SK-N-DZ (cell line): ENCODE measurements at places on chromosomes 7 and 10.

DNA sequence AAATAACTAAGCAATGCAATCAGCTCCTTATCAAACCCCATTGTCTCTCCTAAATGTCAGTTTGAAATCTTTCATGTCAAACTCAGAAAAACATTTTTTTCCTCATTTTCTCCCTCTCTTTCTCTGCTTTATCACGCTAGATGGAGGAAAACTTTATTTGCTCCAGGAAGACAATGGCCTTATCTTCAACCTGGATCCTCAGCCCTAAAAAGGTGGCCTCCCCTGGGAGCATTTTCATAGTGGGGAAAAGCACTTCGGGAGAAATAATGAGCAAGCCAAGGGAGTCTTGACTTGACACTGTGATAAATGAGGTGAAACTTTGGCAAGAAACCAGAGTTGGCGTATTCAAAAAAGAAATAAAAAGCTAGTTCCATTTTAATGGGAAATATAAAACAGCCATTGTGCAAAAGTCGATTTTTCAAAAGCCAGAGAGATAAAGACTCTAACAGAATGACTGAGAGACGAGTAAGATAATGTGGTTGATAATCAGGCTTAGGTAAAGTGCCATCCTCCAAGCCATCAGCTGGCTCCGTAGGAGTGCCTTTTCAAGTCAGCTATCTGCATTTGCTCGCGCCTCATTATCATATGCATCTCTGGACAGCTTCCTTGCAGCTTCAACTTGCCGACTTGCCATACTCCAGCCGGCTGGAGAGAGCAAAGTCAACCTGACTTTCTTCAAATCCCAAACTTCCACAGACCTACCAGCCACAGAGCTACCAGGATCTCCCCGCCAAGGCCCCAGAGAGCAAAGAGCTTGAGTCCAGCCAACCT is 19.9 kb downstream of the HABP2 start:
- DNase-seq = no peak

DNA sequence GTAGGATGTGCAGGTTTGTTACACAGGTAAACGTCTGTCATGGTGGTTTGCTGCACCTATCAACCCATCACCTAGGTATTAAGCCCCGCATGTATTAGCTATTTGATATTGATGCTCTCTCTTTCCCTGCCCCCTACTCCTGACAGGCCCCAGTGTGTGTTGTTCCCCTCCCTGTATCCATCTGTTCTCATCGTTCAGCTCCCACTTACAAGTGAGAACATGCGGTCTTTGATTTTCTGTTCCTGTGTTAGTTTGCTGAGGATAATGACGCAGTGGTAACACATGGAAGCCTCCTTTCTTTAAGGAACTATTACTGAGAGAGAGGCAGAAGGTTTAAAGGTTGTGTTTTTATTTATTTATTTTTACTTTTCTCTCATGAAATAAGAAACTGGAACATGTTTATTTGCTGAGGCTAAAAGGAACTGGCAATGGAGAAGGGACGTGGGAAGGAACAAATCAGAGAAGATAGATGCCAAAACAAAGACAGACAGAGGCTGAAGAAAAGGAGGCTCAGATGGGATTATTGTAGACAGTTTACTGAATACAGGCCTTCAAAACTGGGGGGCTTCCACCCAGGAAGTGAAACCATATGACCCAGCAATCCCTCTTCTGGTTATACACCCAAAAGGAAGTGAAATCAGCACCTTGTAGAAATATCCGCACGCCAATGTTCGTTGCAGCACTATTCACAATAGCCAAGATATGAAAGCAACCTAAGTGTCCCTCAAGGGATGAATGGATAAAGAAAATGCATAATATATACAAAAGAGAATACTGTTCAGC is 556.3 kb downstream of the GRM8 start:
- no peak for DNase-seq

DNA sequence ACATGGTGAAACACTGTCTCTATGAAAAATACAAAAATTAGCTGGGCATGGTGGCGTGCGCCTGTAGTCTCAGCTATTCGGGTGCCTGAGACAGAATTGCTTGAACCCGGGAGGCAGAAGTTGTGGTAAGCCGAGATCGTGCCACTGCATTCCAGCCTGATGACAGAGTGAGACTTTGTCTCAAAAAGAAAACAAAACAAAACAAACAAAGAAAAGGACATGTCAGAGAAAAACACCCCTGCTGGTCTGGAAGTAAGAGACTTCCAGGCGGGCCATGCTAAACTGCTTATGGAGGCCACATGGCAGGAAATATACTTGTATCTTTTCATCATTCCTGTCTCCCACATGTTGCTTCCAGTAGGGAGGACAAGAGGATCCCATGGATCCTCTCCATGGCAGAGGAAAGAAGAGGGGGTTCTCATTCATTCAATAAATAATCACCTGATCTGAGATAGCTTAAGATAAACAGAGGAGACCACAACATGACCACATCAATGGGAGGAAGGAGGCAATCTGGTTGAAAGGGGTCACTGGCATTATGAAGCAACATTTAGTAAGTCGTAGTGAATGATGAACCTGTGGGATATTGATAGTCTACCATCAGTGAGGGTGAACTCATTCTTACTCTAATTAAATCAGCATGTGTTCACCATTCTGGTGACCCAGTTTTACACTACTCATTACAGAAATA is 60.5 kb upstream of the ZNF138 start:
- no peak for DNase-seq

GRCh38 chr7:46939558-46939957 is 642.4 kb downstream of the TNS3 start:
- no peak for DNase-seq

DNA sequence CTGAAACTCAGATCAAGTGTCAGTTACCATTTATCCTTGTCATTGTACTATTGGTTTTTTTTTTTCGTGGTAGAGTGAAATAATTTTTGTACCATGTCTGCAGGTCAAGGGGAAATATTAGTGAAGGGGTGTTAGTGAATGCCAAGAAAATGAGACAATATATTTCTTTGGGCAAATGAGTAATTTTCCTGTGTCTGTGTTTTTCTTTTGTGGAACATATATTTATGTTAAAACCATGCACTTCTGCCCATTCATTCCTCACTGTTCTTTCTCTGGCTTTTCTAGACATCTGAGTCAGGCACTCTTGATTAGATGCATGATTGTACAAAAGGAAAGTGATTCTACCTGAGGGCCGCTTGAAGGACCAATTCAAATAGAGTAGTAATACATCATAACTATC is 161.6 kb downstream of the BICC1 start:
- no peak for DNase-seq

DNA sequence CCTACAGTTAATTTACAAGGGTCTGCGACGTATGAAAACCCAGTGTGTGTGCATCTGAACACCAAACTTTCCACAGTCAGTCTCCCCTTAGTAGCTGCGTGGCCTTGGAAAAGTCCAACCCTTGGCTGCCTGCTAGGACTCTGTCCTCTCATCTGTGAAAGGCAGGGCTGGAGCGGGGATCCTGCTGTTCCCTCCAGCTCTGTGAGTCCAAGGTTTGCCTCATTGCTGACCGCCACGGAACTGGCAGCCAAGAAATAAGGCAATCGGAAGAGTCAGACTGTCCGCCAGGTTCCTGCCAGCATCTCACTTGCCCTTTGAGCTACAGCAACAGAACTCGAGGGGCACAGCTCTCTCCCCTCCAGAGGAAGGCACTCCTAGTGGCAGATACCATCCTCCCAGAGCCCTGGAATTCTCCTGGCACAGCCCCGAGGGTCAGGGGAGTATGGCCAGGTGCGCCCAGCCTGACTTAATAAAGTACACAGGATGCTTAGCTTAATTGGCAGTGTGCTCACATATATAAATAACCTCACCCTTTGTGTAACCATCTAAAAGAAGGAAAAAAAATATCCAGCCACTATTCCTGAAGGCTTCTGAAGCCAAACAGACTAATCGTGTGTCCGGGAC is 530.1 kb upstream of the FOXK1 start:
- no peak for DNase-seq

- no peak for DNase-seq
These were observed 100.1 kb downstream of the XPNPEP1 start for GRCh38 chr10:109823196-109823595.

DNA sequence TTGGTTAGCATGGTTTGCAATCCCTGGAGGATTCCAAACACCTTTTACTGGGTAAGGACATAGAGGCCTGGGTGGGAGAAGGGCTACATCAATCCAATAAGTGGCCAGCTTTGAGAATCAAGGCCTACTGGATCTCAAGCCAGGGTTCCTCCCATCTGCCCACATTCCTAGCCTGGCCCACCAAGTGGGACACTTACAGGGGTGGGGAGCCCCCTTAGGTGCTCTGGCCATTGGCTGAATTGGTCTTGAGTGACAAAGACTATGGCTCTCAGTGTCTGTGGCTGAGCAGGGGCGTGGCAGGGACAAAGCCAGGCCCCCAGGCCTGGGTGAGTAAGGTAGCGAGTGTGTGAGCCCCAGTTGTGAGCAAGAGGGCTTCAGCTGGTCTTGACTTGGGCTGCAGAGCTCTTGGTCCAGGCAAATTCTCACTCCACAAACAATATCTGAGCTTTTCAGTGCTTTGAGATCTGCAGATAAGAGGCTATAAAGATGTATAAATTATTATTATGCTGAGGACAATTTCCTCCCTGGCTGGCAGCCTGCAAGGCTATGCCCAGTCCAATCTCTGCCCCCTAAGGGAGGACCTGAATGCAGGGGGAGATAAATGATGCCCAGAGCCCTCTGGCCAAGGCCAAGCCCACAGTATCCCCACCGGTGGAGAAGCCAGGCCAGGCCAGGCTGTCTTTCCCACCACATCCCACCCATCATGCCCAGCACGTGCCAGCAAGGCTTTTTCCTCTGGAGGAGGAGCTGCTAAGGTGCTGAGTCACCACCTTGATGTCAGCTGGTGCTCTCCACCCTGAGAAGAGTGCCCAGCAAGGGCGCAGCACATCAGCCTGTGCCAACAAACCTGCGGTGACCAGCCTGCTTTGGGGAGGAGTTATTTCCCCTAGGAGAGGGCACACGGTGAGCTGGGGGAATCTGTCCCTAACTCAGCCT is 80.7 kb upstream of the DUSP5 start:
- DNase-seq = no peak

GRCh38 chr10:123187781-123188180 is 33.6 kb downstream of the BUB3 start:
- peak; percentile 55 for DNase-seq

GRCh38 chr10:125114761-125115391 is 45.5 kb downstream of the CTBP2 start:
- no peak for DNase-seq

DNA sequence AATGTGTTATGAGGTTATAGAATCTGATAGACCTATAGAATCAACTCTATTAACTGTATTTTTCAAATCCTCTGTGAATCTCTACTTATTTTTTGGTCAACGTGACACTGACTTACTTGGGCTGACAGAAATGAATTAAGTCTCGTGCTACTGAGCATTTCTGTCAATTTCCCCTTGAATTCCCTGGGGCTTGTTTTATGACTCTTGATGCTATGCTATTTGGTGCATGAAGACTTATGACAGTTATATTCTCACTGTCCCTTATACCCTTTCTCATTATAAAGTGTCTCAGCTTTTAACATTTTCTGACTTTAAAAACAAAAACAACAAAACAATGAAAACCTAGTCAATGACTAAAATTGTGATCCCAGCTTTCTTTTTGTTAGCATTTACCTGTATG is 68.5 kb upstream of the OPALIN start:
- DNase-seq = no peak

DNA sequence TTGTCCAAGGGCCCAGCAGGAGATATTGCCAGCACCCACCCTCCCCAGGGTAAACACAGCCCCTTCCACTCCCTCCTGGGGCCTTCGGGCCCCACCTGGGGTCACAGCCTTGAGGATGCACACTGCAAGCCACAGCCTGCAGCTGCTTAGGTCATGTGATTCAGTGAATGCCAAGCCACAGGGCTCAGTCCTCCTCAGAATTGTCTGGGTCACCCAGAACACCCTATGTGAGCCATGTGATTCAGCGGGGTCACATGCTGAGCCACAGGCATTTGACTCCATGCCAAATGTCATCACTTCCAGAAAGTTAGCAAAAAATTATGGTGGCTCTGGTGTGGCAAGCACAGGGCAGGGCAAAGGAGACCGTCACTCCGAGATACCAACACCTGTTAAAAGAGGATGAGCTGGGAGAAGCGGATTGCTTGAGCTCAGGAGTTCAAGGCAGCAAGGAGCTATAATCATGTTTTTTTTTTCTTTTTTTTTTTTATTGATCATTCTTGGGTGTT is 17.2 kb upstream of the PSAP start:
- DNase-seq = no peak

DNA sequence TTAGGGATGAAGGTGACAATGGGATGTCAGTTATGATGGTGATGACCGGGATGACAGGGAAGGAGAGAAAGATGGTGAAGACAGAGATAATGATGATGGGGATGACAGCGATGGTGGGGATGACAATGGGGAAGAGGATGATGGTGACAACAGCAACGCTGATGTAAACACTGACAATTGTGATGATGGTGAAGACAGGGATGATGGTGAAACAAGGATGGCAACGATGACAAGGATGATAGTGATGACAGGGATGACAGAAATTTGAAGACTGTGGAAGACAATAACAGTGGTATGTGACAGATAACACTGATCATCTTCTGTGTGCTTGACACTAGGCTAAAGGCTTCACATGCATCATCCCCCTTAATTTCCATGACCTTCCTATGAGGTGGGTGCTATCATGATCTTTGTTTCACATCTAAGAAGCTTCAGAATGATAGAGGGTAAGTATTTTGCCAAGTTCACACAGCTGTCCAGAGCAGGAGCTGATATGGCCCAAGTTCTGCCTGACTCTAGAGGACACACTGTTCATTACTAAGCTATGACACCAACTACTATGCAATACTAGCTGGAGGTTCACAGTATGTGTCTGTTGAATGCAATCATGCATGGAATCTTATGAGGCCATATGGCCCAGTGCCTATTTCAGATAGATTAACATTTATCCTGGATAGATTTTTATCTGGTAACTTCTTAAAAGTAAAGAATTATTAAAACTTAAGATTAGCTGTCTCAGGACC is 105.6 kb downstream of the RNLS start:
- DNase-seq = no peak

DNA sequence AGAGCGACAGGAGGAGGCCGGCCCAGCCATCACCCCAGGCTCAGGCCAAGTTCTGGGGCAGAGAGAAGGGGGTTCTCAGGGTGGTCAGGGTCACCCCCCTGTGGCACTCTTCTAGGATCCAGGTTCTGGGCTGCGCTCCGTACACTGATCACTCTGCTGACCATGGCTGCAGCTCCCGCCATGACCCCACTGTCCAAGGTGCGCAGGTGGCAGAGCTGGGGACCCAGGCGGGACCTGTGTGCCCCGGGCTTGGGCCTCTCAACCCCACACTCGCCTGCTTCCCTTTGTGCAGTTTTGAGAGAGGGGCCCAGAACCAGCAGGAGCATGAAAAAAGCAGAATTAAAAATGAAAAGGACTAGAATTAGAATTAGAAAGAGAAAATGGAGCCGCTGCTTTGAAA is 227.1 kb downstream of the FANK1 start:
- DNase-seq = no peak
